ENCODE measurements at places on chromosomes 5 and 9. TPM values are rescaled to one million over a fixed set of nuclear protein-coding genes. Genes with fewer than 3 reads are reported as not detected.

DNA sequence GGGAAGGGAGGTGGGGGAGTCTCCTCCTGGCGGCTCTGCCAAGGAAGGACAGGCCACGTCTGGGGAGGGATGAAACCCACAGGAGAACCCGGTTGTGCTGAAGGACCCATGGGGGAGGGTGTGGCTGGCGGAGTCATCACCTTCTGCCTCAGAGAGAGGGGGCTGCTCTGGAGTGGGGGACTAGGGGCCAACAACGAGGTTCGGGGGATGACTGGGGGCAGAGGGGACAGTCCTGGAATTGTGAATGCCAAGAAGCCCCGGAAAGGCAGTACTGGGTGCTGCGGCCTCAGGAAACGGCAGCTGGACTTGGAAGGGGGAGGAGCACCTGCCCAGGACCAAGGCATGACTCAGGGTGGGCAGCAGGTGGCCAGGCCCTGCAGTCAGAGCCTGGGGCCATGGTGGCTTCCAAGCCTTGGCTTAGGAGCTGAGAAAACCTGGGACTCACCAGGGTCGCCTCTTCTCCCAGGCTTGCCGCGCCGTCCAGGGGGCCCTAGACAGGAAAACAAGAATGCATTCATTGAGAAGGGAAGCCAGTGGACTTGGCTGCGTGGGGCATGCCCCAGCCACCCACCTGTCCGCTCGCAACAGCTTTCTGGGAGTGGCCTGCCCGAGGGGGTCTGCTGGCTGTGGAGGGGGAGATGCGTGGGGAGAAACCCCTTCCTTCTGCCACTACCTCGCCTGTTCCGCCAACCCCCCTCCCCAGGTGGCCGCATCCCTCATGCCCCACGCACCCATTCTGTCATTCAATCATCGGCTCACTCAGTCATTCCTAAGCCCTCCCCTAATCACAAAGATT is 74.0 kb upstream of the PHYKPL start:
- no peak for DNase-seq

DNA sequence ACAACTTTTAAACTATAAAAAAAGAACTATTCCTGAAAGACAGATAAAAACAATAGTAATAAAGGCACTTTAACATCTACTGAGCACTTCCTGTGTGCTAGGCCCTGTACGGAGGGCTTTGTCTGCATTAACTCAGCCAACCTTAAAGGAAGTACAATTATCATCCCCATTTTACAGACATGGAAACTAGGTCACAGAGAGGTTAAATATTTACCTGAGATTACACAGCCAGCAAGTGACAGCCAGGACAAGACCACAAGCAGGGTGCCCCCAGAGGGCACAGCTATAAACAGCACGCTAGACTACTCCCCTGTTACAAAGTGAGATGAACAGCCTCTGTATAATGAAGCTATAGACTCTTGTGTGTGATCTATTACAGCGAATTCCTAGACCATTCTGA is 25.5 kb downstream of the DDX31 start:
- DNase-seq, result no peak

DNA sequence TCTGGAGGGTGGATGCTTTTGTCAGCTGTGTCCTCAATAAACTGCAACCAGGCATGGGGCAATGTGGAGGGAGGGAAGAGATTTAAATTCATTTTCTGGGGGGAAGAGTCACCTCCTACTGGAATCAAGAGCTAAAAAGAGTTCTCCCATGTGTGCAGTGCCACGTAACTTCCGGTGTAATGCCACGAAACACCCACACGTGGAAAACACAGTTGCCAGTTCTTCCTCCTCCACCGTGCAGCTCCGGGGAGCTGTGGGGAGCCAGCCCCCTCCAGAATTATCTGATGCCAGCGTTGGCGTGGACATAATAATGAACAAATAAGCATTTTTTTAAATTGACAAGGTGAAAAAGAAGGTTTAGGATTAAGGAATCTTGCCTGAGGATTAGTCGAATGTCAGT is 32.1 kb upstream of the MED10 start:
- DNase-seq, result no peak

- DNase-seq, result no peak
These were observed 121.3 kb upstream of the OSMR start for GRCh38 chr5:38724301-38725030.

- no peak for DNase-seq
These were observed 5.6 kb upstream of the RNF44 start for GRCh38 chr5:176542596-176543427.

DNA sequence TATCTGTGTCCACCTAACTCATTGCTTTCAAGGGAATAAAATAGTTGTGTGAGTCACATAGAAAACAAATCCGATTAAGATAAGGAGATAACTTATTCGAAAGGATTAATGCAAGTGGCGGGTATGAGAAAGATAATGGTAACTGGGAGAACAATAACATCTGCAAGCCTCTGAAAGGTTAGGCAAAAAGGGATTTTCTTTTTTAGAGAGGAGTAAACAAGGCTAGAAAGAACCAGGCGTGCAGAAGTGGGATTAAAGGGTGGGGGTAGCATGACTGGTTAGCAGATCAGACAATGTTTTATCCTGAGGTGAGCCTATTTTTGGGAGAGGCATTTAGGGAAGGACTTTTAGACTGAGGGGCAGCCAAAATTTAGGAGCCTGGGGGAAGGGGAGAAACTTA is 34.7 kb upstream of the JMY start:
- no peak for DNase-seq

DNA sequence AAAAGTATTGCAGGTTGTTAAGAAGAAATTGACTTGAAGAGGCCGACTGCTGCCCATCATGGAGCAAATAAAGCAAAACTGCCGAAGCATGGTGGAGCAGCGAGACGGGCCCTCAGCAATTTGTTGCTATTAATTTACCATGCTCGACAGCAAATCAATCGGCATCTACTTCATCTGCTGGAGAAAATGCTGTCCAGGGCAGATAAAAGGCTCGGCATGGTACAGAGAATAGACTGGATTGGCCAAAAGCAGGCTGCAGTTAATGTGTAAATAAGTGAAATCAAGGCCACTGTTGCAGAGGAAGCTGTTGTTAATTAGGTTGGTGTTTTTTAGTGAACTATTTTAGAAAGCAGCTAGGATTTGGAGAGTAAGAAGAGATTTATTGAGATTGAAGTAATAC is 8.3 kb downstream of the TLE4 start:
- DNase-seq, result no peak

DNA sequence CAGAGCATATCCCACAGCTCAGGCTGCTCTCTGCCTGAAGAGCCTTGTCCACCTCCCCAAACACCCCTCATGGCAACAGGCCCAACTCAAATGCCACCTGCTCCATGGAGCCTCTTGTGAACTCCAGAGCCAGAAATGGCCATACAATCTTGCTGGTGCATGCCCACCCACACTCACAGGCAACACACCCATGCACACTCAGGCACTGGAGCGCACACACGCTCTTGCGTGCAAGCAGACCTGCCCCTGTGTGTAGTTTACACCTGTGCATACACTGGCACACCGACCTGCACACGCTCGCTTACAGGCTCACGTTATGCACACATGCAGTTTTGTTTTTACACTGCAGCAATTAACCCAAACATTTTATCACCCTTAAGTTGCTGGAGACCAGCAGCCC is 40.0 kb downstream of the HRH2 start:
- no peak for DNase-seq

DNA sequence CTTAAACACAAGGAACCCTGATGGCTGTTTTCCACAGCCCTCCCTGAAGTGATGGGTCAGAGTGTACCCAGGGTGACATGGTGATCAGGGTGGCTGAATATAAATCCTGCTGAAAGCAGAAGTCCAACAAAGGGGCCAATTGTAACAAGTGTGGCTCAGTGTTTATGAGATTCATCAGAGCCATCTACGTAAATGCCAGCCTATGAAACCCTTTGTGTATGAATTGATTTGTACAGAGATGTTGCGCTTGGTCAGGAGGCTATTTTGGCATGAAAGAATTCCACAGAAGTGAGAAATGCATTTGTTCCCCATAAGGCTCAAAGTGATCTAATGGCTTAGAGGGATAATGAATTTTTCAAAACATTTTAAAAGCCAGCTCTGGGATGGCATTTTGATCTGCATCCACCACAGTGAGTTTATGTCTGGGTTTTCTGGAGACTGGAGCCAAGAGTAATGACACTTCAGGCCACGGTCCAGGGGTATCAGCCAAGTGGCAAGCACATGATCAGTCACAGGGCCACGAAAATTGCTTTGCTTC is 12.4 kb downstream of the PRUNE2 start:
- no peak for DNase-seq

DNA sequence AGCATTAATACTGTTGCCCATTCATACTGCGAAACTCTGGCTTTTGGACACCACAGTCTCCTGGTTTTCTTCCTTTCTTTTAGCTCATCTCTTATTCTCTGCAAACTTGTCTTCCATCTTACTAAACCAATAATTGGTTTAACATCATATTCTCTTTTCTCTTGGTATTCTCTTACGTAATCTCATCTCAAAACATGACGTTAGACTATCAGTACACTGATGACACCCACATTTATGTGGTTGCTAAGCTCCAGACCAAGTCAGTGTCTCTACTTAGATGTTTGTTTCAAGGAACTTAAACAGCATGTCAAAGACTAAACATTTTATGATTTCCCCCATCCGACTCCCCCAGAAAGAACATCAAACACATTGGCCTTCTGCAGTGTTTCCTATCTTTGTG is 2.1 kb downstream of the PRRC1 start:
- DNase-seq, result no peak

- no peak for DNase-seq
These were observed 203.4 kb upstream of the SEMA6A start for GRCh38 chr5:116778032-116778431.

DNA sequence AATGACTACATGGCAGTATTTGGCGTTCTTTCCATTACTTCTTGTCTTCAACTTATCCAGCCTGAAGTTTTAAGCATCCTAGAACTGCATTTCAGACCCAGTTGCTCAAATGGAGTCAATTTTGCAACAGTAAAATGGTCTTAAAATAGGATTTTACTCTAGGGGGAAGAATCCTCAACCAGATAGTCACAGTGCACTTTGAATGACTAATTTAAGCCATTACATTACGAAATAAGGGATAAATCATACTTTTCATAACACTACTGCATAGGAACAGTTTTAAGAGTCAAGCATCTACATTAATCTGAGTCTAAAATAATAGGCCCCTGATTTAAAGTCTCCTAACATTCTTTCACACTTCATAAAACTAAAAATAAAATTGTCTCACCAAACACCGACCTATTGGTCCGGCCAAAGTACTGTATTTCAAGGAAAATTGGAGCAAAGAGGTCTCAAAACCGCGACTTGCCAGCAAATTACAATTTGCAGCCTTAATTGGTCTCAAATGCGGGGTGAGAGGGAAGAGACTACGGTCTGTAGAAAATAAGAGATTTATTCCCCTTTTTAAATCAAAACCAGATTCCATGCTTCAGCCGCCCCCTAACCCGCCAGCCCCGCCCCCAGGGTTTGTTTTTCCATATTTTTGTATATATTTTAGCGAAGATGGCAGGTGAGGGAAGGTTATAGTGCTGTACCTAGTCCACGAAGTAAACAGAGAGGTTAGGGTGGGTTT is 1.2 kb upstream of the SMARCA2 start:
- DNase-seq, result no peak

DNA sequence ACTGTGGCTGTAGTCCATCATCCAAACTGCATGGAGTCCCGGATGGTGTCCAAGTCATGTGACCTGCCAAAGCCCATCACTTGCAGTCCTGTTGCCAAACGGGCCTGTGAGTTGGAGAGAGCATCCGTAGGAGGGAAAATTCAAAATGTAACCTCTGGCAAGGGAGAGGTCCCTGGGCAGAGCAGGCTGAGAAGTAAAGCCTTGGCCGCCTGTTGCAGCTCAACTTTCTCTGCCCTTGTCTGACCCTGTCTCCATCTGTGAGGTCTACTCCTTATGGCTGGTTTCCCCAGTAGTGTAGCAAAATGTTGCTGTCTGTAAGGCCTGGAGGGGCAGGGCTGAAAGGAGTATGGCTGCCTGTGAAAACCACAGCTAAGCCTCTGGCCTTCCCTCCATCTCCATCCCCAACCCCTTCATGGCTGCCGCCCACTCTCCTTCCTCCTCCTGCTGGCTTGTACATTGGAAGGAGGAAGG is 163.5 kb downstream of the SEMA6A start:
- no peak for DNase-seq

DNA sequence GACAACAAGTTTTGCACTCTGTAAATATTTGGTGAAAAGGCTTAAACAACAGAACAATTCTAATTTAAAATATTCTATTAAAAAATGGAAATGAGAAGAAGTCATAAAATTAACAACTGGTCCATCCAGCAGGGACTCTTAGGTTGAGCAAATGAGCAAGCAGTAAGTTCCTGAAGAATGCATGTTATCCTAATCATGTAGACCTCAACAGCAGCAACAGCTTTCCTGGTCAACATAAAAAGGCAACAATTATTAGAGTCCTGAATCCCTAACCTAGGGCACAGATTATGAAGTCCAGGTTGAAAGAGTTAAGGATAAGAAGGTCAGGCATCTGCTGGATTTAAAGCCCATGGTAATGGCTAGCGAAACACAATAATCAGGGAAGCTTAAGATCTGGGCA is 120.9 kb downstream of the SSBP2 start:
- DNase-seq, result no peak

DNA sequence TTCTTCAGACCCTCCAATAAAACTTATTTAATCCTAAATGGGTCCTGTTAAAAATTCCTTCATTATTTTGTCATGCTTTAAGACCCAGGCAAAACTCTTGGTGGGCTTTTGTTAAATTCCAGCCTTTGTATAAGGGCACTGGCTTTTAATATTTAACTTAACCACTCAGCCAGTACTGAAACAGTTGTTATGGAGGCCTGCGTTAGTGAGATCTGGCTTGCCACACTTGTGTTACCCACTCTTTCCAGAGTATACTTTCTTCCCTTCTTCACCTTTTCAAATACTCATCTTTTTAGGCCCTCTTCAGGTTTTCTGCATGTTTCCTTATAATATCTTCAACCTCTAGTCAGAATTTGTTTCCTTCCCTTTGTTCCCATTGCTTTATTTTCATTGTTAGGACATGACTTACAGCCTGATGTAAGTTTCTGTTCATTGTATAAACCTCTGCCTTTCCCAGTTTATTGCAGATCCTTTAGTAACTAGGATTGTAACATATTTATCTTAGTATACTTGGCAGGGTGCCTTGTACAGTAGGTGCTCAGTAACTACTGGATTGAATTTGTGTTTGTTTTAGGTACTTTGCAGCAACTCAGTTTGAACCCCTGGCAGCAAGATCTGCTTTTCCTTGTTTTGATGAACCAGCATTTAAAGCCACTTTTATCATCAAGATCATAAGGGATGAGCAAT is 48.8 kb downstream of the LNPEP start:
- DNase-seq, result no peak

- DNase-seq, result no peak
These were observed 31.1 kb downstream of the SEMA6A start for GRCh38 chr5:116543501-116543900.

- no peak for DNase-seq
These were observed 33.2 kb upstream of the SLC6A3 start for GRCh38 chr5:1478271-1479035.

- DNase-seq, result no peak
These were observed 732 bp downstream of the GBGT1 start for GRCh38 chr9:133162861-133163503.

Gene MRRF
- polyA plus RNA-seq, result 75.7 TPM

Gene MIGA2
- polyA plus RNA-seq, result 16.0 TPM

Gene BHMT
- polyA plus RNA-seq, result not detected

Gene IL31RA
- polyA plus RNA-seq, result not detected

Gene EFNA5
- 11.1 TPM for polyA plus RNA-seq

Gene FAM78A
- polyA plus RNA-seq, result 10.1 TPM
